ENCODE measurements at places on chromosomes 3 and 15.

DNA sequence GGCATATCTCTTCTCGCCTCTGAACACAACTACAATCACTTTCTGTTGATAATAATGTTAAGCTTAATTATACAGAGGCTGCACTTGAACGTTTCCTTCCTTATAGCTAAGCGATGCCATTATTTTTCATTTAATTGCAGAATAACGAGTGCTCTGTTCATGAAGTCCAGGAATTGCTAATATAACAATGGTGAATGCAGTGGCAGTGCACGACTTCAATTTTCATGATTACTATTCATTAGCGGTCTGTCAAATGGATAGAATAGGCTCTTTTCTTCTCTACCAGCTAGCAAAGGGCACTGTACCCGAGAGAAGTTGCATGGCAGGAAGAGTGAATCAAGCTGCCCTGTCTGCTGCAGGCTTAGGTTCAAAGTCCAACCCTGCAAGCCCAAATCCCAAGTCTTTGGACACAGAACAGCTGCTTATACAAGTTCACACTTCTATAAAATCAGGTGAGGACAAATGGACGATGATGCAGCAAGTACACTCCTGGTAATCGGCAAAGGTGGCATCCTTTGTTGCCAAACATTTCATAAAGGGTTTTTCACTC is 75.6 kb downstream of the PDZRN3 start:
- no peak for DNase-seq

- DNase-seq: no peak
Measured at GRCh38 chr15:95202569-95203349, 971.4 kb downstream of the MCTP2 start.

DNA sequence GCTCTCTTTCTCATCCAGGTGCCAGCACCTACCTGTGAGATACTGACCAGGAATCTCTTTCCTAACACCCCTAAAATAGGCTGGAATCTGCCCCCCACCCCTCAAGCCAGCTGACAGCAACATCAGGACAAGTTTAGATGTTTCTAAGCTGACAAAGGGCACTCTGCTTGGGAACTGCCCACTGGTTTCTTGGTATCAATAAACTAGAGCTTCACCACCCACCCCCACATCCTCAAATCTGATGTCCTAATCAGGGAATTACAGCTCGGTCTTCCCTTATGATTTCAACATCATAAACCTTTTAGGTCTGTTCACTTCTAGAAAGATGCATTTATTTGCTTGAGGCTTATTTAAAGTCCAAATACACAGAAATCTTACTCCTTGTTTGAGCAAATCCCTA is 34.7 kb downstream of the CEP19 start:
- DNase-seq: no peak

DNA sequence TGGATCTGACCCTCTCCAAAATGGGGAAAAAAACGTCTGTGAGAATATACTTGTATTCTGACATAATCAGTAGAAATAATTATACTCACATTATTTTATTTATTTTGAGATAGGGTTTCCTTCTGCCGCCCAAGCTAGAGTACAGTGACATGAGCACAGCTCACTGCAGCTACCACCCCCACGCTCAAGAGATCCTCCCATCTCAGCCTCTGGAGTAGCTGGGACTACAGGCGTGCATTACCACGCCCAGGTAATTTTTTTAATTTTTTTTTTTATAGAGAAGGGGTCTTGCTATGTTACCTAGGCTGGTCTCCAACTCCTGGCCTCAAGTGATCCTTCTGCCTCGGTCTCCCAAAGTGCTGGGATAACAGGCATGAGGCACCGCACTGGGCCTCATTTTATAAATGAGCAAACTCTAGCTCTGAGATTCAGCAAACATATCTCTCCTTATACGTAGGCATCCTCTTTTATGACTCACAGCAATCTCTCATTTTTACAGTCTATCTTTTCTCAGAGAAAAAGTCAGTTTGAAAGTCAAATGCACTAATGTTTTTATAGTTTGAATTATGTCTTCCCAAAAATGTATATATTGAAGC is 989 bp upstream of the VGLL3 start:
- no peak for DNase-seq

DNA sequence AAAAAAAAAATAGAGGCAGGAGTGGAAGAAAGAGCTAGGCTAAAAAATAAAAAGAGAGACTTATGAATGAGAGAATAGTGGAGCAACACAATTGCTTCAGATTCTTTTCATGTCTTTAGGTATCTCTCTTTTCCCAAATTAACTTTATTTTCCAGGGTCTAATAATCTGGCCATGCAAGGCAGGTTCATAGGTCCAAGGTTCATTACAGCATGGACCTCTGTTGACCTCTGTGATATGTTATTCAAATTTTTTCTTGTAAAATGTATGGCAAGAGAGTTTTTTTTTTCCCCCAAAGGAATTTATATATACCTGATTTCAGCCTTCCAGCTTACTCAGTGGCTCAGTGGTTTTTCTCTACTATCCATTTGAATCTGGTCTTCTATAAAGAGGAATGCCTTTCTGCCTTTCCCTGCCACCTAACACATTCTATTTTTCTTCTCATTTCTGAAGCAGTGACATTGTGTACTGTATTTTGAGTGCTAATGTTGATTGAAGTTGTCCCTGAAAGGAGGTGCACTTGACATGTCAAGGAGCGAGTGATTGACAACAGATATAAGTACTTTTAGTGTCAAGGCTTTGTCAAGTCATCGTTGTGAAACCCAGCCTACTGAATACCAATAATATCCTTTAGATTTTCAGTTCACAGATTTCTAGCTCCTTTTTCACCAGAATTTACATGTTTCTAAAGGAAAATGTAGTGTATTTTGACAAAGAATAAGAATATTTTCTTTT is 118.5 kb downstream of the MAP2K5 start:
- DNase-seq: no peak

DNA sequence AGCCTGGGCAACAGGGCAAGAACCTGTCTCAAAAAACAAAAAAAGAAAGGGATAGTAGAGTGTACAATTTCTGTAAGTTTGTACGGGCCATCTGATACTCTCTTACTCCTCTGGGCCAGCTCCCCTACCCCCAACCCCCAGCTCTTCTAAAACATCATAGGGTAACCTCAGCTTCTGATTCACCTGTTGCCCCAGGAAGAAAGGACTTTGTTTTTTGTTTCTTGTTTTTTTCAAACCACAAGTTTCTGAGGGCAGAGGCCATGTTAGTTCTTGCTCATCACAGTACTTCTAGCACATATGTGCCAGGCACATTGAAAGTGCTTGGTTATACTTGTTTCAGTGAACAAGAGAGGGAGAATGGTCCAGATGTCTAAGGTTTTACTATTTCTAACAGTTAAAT is 20.2 kb downstream of the ATOSA start:
- no peak for DNase-seq

Data from effector memory CD4-positive, alpha-beta T cell (primary cell).